ENCODE measurements at places on chromosomes 5 and 9. TPM values are rescaled to one million over a fixed set of nuclear protein-coding genes. Genes with fewer than 3 reads are reported as not detected.

Gene TTC33
- total RNA-seq, result 20.1 TPM

Gene ZNF300
- total RNA-seq, result 15.6 TPM

Gene SLC31A1
- 22.3 TPM for total RNA-seq

Gene GNA14
- total RNA-seq, result 0.22 TPM

Gene SAXO1
- 0.43 TPM for total RNA-seq

Gene IQGAP2
- total RNA-seq, result 15.2 TPM

DNA sequence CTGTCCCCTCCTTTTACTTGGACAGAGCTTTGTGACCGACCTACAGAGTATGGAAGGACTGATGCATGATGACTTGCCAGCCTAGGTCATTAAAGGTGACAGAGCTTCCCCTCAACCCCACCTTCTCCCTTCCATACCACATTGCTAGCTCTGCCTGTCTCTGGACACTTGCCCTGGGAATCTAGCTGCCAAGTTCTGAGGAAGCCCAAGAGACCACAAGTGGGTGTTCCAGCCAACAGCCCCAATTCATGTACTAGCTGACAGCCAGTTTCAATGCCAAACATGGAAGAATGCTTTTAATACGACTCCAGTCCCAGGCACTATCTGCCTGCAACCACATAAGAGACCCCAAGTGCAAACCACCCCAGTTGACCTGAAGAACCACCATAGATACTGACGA, 477.1 kb downstream of the SPOCK1 start:
- no peak overlapping the region for H3K27ac ChIP-seq
- H3K4me3 ChIP-seq, result no peak overlapping the region
- no peaks in the 10 kb centered on the region for H3K36me3 ChIP-seq
- DNase-seq, result no peak

- H3K27me3 ChIP-seq, result no peaks in the 10 kb centered on the region
- H3K4me3 ChIP-seq, result no peak overlapping the region
- H3K27ac ChIP-seq, result no peak overlapping the region
- peaks cover 47% of the 10 kb centered on the region for H3K4me1 ChIP-seq
Observed at GRCh38 chr5:65070026-65070425, 301.3 kb downstream of the CWC27 start.

- no peak for DNase-seq
- H3K36me3 ChIP-seq, result no peaks in the 10 kb centered on the region
- peaks cover 17% of the 10 kb centered on the region for H3K27me3 ChIP-seq
- H3K4me1 ChIP-seq, result peaks cover 7% of the 10 kb centered on the region
Observed at GRCh38 chr9:3006851-3007250, 163.0 kb upstream of the PUM3 start.

DNA sequence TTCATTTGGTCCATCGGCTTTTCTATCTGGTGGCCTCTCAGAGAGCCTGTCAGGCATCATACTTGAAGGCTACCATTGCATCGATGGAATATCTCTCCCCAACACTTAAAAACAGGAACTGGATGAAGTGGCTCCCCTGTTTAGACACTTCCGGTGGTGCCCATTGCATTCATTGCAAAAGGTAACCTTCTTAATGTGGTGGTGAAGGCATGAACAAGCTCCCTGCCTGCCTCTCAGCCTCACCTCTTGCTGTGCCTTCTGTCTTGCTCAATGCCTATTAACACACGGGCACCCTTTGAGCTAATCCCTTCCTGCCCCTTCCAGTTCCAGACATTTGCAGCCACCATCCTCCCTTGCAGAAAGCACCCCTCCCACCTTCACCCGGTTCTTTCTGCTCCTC, 233.1 kb upstream of the MSX2 start:
- H3K36me3 ChIP-seq, result no peaks in the 10 kb centered on the region
- no peak for DNase-seq
- H3K4me1 ChIP-seq, result peaks cover 18% of the 10 kb centered on the region
- H3K27ac ChIP-seq, result no peak overlapping the region

DNA sequence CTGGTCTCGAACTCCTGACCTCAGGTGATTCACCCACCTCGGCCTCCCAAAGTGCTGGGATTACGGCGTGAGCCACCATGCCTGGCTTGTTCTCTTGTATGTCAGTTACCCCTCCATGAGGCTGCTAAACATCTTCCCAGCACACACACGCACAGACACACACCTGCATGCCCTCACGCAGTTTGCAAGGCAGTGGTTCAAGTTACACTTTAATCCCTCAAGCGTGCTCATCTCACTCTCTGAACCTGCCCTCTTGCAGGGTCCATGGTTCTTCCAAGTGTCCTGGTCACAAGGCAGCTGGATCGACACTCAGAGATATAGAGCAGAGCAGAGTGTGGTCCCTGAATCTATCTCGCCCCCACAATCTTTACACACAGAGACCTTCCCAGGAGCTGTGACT, 34.1 kb upstream of the RUFY1 start:
- H3K27me3 ChIP-seq, result peaks cover 18% of the 10 kb centered on the region
- H3K27ac ChIP-seq, result no peak overlapping the region
- DNase-seq, result no peak
- H3K4me3 ChIP-seq, result no peak overlapping the region

DNA sequence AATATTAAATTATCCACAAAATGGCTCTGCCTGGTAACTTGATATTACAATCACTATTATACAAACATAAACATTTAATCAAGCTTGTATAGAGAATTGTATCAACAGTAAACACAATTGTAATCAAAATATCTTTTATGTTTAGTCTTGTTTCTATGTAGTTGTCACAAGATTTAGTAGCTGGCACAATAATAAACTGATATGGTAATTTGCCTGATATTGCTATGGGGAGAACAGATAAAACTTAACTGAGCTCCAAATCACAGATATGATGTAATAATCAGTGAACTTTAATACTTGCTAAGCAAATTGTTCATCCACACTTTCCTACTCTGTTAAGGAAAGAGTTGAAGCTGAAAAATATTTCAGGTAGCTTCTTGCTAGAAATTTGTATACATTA, 189.8 kb downstream of the MPDZ start:
- no peaks in the 10 kb centered on the region for H3K27me3 ChIP-seq
- DNase-seq, result no peak
- peaks cover 8% of the 10 kb centered on the region for H3K36me3 ChIP-seq
- H3K4me3 ChIP-seq, result no peak overlapping the region
- peaks cover 40% of the 10 kb centered on the region for H3K4me1 ChIP-seq

GRCh38 chr9:32580631-32581300, 7.8 kb upstream of the NDUFB6 start:
- no peak overlapping the region for H3K4me3 ChIP-seq
- peaks cover 42% of the 10 kb centered on the region for H3K27me3 ChIP-seq
- H3K27ac ChIP-seq, result no peak overlapping the region
- DNase-seq, result no peak

DNA sequence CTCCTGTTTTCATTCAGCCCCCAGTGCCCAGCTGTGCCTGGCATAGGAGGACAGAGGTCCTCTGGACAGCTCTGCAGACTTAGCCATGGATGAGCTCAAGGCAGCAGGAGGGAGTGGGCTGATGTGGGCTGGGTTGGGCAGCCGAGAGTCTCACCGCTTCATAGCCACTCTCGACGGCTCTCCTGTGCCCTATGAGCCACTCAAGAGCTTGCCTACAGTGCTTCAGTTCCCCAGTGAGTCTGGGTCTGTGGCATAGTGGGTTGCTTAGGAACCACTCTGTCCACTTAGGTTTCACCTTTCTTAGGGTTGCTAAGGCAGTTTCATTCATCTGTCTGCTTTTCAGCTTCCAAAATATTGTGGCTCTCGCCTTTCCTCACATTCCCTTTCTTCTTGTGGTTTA, 296.8 kb downstream of the ICE1 start:
- H3K4me1 ChIP-seq, result no peaks in the 10 kb centered on the region
- no peak overlapping the region for H3K27ac ChIP-seq

DNA sequence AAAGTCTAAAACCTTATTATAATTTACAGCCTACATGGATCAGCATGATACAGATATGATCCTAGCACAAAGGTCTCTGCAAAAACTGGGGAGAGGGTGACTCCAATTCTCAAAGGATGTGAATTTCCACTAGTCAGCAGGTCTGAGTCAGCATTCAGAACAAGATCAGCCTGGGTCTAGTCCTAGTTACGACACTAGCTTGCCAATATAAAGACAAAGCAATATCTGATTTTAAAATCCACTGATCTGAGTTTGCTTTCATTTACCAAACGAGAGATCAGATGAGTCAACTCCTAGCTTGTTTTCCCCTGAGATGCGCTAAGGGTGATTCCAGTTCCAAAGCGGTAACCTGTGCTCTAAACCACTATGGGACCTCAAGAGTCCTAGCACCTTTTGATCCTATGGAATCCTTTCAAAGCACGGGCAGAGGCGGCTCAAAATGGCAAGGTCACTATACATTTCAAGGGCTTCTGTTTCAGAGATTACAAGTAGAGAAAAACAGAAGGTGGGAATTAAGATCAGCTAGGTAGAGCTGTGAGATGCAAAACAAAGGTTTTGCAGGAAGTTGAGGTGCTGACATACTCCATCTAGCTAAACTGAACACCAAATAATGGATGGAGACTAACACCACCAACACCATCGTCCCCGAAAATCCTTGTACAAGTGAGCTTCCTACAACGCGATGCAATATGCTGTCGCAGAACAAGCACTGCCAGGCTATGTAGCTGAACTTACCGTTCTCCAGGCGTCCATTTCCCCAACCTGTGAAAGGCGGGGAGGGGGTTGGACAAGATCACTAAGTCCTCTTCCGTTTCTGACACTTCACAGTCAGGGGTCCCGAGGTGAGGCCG, 906 bp downstream of the SLC25A51 start:
- peaks cover 8% of the 10 kb centered on the region for H3K36me3 ChIP-seq
- H3K4me1 ChIP-seq, result peaks cover 22% of the 10 kb centered on the region
- peak overlapping the region; percentile 84 for H3K4me3 ChIP-seq
- no peak for DNase-seq

- peaks cover 26% of the 10 kb centered on the region for H3K36me3 ChIP-seq
- H3K27ac ChIP-seq, result peak overlapping the region; percentile 37
- peaks cover 20% of the 10 kb centered on the region for H3K4me1 ChIP-seq
- H3K27me3 ChIP-seq, result no peaks in the 10 kb centered on the region
Observed at GRCh38 chr9:20788526-20789451, 104.7 kb downstream of the FOCAD start.

DNA sequence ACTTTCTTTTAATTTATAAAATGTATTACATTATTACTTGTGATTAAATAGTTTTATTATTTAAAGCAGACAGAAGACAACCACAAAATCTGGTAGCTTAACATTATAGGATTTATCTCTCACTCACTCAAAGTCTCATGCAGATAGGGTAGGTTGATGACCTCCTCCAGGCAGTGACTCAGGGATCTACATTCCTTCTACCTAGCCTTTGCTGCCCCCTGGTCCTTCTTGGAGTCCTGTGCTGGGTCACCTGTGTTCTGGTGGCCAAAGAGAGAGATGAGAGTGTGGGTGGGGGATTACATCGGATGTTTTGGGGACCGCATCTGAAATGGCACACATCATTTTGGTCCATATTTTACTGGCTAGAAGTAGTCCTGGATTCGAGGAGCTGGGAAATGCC, 95.7 kb upstream of the CTSL start:
- H3K27ac ChIP-seq, result no peak overlapping the region
- DNase-seq, result no peak
- peaks cover 26% of the 10 kb centered on the region for H3K36me3 ChIP-seq
- no peaks in the 10 kb centered on the region for H3K27me3 ChIP-seq
- H3K4me3 ChIP-seq, result no peak overlapping the region

- peaks cover 15% of the 10 kb centered on the region for H3K4me1 ChIP-seq
- H3K27me3 ChIP-seq, result no peaks in the 10 kb centered on the region
- no peaks in the 10 kb centered on the region for H3K36me3 ChIP-seq
- DNase-seq, result no peak
- H3K27ac ChIP-seq, result no peak overlapping the region
Observed at GRCh38 chr5:143600396-143601075, 197.1 kb upstream of the NR3C1 start.

GRCh38 chr5:41636605-41637004, 126.2 kb upstream of the PLCXD3 start:
- H3K4me3 ChIP-seq, result no peak overlapping the region
- no peak overlapping the region for H3K27ac ChIP-seq
- no peaks in the 10 kb centered on the region for H3K36me3 ChIP-seq
- no peaks in the 10 kb centered on the region for H3K27me3 ChIP-seq
- no peak for DNase-seq
- peaks cover 8% of the 10 kb centered on the region for H3K4me1 ChIP-seq

- peak overlapping the region; percentile 85 for H3K27ac ChIP-seq
- DNase-seq, result no peak
- H3K27me3 ChIP-seq, result no peaks in the 10 kb centered on the region
Observed at GRCh38 chr5:264338-264737, 7.1 kb upstream of the PDCD6 start.

DNA sequence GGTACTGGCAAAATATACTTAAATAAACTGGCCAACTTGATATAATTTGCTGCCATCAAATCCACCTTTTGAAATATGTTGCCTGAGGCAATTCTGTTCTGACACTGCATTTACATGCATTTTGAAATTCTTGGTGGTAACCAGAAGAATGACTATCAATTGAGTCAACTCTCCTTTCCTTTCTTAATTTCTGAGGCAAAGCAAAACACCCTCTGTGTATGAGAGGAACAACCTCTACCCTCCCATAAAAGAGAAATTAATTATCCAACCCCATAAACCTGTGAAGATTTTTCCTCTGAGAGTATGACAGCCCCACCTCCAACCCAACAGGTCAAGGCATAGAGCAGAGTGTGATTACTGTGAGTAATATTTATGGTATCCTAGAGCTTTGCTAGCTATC, 286.8 kb downstream of the NR2F1-AS1 start:
- H3K27me3 ChIP-seq, result no peaks in the 10 kb centered on the region
- H3K36me3 ChIP-seq, result no peaks in the 10 kb centered on the region
- H3K27ac ChIP-seq, result no peak overlapping the region
- no peak overlapping the region for H3K4me3 ChIP-seq

DNA sequence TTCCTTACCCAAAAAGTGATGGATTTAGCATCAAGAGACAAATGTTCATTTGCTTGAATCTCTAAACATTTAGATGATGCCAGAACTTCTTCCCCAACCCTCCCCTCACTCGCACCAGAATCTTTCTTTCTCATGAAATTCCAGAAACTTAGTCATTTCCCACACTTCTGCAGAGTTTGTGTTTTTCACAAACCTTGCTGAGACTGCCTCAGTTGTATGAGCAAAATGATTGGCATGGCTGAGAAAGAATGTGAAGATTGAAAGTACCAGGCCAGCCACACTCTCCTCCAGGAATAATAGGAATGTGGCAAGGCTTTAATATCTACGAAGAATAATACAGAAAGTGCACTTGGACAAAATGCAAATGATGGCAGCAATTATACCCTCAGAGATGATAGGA, 428.3 kb upstream of the CDH6 start:
- H3K27ac ChIP-seq, result no peak overlapping the region
- H3K27me3 ChIP-seq, result no peaks in the 10 kb centered on the region
- DNase-seq, result no peak

GRCh38 chr5:40594811-40595210, 84.9 kb upstream of the PTGER4 start:
- H3K4me3 ChIP-seq, result no peak overlapping the region
- H3K27me3 ChIP-seq, result no peaks in the 10 kb centered on the region
- no peak overlapping the region for H3K27ac ChIP-seq
- no peaks in the 10 kb centered on the region for H3K36me3 ChIP-seq
- no peak for DNase-seq

- H3K4me3 ChIP-seq, result no peak overlapping the region
- no peak overlapping the region for H3K27ac ChIP-seq
- peaks cover 27% of the 10 kb centered on the region for H3K4me1 ChIP-seq
Observed at GRCh38 chr5:991472-992267, 16.9 kb upstream of the NKD2 start.

- H3K36me3 ChIP-seq, result no peaks in the 10 kb centered on the region
- no peak overlapping the region for H3K27ac ChIP-seq
- no peak overlapping the region for H3K4me3 ChIP-seq
- H3K4me1 ChIP-seq, result peaks cover 11% of the 10 kb centered on the region
- no peak for DNase-seq
Observed at GRCh38 chr5:83360573-83360972, 111.0 kb upstream of the VCAN start.

All from mesothelial cell of epicardium (in vitro differentiated cells).